Right lung (tissue), 10 donors: ENCODE measurements at places on chromosomes 3 and 15.

GRCh38 chr3:183307749-183308148, 54.7 kb downstream of the B3GNT5 start:
- DNase-seq, result no peak

GRCh38 chr3:33941804-33942203, 143.4 kb downstream of the PDCD6IP start:
- no peak for DNase-seq

- peak; percentile 55 for DNase-seq
Observed at GRCh38 chr15:63051156-63052066, 8.9 kb downstream of the TPM1 start.

GRCh38 chr15:39486621-39487457, 94.0 kb upstream of the THBS1 start:
- DNase-seq, result no peak

DNA sequence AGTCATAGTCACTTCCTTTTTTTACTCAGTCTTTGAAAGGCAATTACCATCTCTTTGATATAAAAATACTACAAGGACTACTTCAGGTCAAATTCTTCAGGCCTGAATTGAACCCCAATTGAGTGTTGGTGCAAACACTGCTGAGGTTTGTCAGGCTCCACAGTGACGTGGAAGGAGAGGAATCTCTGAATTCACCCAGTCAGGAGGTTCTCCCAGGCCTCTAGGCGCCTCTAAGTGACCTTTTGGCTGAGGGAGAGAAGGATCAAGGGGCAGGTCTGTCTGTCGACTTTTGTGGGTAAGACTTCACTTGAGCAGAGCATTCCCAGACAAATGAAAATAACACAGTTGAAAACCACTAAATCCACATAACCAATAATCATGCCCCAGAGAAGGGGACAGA, 227.6 kb upstream of the CHRNA7 start:
- DNase-seq, result peak; percentile 0

GRCh38 chr3:25293736-25294135, 134.3 kb upstream of the RARB start:
- DNase-seq, result no peak

- no peak for DNase-seq
Observed at GRCh38 chr3:130850843-130851242, 43.0 kb upstream of the ATP2C1 start.

- no peak for DNase-seq
Observed at GRCh38 chr15:73786538-73786937, 33.4 kb upstream of the INSYN1 start.

- DNase-seq, result no peak
Observed at GRCh38 chr15:74208901-74209559, 6.4 kb upstream of the STRA6 start.

- DNase-seq, result no peak
Observed at GRCh38 chr3:196621611-196622010, 17.9 kb upstream of the NRROS start.

- peak; percentile 9 for DNase-seq
Observed at GRCh38 chr15:27250223-27250622, 279.2 kb downstream of the GABRG3 start.

DNA sequence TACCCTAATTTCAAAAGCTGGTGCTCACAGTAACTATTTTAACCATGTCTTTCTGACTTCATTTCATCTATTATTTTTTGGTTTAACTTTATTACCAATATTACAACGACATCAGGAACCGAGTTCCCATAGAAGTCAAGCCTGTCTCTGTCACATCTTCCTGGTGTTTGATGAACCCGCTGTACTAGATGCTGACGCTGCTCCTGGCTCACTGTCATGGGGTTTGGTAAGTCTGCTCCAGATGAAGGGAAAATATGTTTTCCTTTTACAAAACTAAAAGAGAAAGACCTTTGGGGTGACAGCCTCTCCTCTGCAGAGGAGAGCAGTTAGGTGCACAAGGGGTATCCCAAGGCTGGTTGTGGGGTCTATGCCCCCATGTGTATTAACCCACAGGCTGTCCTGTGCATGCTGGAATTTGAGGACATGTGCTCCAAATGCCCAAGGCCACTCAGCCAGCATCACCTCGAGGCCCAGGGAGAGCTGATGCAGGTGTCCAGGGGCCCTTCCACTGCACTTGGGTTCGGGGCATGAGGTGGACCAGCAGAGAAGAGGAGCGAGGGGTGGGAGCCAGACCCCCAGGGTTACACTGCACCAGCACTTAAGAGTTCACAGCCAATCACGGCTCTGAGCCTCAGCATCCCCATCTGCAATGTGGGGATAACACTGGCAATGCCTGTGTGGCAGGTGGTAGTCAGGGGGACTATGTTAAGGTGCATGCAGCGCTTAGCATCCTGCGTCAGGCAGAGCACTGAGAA, 62.2 kb downstream of the ATP10A start:
- DNase-seq, result no peak

GRCh38 chr15:69496001-69496400, 43.4 kb downstream of the RPLP1 start:
- no peak for DNase-seq

- no peak for DNase-seq
Observed at GRCh38 chr3:142987080-142987700, 14.2 kb upstream of the U2SURP start.

DNA sequence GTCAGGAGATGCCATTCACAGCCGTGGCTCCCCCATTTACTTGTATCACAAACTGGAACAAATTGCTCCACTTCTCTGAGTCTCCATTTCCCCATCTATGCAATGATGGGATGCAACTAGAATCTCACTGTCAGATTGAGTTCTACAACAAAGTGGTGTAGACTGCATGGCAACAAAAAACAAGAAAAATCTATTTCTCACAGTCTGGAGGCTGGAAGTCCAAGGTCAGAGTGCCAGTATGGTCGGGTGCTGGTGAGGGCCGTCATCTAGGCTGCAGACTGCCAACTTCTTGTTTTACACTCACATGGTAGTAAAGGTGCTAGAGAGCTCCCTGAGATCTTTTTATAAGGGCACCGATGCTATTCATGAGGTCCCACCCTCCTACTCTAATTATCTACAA, 158.4 kb upstream of the BCL6 start:
- no peak for DNase-seq

- DNase-seq, result peak; percentile 44
Observed at GRCh38 chr3:141738891-141739363, 829 bp downstream of the RNF7 start.

DNA sequence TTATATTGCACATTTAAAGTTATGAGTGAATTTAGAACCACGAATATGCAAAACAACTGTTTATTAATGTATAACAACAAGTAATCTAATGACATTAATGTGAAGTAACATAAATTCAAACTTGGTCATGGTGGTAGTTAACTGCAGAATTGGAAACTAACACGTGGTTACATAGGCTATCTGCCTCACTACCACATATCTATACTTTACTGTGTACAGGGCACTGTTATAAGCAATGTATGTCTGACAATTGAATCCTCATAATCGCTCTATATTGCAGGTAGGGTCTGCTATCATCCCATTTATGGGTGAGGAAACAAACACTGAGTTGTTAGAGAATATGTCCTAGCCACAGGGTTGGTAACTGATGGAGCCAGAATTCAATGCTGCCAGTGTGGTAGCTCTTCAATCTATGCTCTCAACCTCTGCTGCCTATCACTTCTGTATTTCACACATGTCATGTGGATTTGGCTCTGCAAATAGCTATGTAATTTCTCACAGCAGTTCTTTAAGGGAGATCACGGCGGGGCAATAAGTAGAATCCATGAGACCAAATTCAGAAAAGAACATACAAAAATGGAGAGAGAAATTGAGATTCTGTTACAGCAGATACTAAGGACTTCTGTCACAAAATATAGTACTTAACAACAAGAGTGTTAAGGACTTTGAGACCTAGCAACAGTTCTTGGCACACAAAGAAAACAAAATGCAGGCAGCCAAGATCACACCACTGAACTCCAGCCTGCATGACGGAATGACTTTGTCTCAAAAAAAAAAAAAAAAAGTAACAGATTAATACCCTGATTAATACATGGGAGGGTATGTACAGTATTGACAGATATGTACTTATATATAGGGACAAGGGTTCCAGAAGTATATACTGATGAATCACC, 100.0 kb upstream of the CSPG5 start:
- no peak for DNase-seq

DNA sequence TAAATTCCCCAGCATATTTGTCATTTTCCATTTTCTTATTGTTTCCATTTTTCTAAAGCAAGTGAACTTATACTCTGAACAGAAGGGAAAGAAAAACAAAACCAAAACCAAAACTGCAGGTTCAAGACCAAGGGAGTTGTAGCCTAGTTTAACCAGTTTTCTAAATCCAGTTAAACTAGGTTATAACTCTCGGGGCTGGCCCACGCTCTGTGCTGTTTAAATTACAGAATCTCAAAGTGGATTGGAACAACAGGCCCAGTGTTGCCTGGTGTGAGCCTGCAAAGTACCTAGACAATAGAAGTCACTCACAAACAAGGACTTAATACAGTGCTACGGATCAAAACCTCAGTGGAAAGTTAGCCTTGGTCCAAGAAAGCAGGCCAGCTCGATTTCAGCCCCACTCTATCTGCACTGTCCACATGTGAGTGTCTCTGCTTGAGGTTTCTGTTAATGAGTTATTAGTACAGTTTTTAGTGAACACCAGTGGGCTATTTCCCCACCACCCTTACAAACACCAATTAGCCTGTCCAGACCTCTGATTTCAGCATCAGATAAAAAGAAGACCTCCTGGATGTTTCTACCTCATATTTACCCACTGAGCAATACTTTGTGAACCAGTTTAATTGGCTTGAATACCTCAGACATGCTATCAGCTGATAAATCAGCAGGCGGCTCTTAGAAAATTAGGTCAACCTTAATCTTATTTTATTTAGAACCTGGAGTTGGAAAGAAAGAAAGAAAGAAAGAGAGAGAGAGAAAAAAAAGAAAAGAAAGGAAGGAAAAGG, 93.8 kb upstream of the PDZRN3 start:
- no peak for DNase-seq

GRCh38 chr15:64743691-64744090, 31.7 kb downstream of the RBPMS2 start:
- DNase-seq, result no peak

DNA sequence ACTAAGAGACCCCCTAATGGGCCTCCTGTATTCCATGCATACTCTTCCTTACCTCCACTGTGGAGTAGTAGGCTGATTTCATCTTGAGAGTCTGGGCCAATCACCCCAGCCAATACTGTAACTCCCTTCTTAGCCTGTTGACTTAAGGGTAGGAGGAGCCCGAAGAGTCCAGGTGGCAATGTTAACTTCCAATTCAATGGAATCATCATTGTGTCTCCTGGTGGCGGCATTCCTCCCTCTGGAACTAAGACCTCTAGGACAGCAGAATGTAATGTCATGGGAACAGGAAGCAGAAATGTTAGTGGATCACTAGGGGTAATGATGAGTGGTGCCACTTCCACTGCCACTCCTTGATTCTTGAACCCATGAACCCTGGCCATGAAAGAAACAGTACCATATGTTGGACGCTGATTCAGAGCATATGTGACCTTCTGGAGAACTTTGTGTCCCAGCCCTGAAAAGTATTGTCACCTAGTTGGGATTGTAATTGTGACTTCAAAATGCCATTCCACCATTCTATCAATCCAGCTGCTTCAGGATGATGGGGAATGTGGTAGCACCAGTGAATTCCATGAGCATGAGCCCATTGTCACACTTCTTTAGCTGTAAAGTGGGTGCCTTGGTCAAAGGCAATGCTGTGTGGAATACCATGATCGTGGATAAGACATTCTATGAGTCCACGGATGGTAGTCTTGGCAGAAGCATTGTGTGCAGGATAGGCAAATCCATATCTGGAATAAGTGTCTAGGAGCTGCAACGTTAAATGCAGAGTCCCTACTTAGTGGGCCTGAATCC, 24.9 kb downstream of the NAALADL2 start:
- no peak for DNase-seq

DNA sequence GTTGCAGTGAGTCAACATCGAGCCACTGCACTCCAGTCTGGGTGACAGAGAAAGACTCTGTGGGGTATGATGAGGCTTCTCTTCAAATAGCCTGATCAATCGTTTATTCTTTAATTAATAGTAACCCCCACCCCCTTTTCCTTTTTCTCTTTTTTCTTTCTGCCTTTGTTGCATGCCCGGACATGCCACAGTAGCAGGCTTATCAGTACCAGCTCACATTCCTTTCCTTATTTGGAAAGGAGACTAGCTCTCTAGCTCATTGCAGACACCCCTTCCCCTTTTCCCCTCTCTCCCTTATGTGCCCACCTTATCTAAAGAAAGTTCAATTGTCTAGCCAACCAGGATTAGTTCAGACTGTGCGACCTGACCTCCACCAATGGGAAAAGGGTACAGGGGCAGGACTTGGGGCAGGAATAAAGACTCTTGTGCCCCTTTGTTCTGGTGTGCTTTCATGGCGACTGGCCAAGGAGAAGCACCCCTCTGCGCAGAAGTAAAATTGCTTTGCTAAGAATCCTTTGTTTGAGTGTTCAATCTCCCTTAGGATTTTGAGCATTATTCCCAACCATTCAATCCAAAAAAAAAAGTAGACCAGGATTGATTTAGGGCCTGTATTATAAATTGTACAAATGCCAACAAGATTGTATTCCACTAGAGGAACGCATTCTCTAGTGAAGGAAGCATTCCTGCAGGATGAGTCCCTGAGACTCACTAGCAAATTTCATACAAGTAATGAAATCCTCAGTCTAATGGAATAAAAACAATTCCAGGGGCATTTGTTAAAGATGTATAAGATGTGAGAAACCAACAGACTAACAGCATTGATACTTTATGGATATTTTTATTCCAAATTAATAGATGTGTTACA, 95.8 kb upstream of the SNRPN start:
- DNase-seq, result no peak

DNA sequence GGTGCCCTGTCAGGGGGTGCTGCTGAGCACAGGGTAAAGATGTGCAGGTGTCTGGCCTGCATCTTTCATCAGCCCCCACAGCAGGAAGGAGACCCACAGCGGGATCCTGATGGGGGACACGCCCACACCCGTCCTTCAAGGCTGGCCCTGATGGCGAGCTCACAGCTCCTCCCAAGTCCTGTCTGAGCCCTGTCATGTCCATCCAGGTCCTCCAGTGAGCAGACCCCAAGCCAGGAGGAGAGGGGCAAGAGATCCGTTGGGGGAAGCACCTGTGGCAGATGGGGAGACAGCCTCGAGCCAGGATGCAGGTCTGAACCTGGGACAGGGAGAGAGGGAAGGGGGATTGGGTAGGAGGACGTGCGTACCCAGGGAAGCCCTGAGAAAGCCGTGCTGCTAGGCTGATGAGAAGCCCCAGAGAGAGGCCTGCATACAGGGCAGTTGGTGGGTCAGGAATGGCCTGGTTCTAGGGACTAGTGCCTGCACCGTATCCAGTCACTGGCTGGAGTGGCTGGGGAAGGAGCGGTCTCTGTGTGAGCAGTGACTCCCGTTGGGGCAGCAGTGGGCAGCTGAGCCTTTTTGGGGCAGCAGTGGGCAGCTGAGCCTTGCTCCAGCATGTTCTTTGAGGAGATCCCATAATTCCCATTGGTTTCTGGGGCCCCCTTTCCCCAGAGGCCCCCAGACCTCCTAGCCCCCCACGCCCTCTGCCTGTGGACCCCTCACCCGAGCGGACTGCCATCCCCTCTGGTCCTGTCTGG, 133.3 kb upstream of the MEF2A start:
- no peak for DNase-seq

DNA sequence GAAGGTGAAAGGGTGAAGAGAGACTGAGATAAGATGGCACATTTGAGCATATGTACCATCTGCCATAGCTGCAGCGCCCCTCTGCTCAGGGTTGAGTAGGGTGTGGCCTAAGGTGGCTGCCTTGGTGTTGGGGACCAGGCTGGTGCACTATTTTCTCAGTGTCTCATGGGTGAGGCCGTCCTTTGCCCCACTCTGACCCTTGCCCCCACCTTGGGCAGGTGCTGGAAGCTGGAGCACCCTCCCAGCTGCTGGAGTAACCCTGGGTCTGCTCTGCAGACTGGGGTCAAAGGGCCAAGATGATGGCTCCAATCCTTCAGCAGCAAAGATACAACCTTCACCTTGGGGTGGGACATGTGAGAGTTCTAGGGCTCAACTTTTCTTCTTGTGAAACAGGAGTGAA, 69.2 kb downstream of the DAPK2 start:
- DNase-seq, result no peak
